ENCODE measurements at places on chromosomes 12 and 14.

- peak; percentile 18 for DNase-seq
These were observed 382.3 kb downstream of the PCNX1 start for GRCh38 chr14:71289536-71289935.

DNA sequence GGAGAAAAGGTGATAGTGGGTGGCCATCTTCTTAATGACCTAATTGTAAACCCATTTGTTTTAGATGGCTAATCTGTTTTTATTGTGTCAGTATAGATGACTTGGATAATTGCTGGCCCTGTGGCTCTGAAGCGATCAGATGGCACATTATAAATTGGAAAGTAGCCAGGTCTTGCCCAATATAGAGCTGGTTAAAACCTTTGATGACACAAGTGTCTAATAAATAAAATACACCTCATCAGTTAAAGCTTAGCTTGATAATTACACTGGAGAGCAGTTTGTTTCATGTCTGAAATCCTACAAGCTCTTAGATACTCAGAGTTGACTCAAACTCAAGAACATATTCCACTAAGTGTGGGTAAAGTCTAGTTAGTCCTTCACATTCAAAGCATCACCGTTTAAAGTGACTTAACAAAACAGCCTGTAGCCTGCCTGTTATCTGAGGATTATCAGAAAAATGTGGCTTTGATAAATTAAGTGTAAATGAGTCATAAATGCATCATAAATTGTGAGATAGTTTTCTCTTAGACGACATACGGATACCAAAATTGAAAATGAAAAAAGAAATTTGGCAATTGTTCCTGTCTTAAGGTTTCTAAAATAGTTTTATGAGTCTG lies 280.9 kb downstream of the LRIG3 start:
- DNase-seq: no peak

DNA sequence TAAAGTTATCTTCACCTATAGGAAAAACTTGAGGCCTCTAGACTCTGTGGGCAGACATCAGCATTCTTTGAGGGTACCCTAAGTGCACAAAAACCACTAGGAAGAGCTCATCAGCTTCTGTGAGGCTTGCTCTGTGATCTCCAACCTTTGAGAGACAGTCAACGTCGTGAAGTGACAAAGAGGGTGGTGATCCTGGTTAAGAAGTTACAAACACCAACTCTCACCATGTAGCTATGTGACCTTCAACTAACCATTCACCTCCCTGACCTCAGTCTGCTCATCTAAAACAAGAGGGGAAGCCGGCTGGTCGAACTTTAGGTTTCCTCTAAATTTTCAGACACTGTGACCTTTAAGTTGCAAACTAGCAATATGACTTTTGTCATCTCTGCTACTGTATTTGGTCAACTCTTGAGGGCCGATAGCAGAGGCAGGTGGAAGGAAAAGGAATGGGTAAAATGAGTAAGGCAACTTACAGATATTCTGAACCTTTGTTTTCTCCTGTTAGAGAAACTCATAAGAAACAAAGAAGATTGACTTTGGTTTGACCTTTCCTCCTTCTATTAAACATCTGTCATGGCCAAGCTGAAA lies 103.2 kb upstream of the PARP11 start:
- DNase-seq: peak; percentile 51

GRCh38 chr12:123390498-123391426 lies 6.8 kb downstream of the KMT5A start:
- no peak for DNase-seq

DNA sequence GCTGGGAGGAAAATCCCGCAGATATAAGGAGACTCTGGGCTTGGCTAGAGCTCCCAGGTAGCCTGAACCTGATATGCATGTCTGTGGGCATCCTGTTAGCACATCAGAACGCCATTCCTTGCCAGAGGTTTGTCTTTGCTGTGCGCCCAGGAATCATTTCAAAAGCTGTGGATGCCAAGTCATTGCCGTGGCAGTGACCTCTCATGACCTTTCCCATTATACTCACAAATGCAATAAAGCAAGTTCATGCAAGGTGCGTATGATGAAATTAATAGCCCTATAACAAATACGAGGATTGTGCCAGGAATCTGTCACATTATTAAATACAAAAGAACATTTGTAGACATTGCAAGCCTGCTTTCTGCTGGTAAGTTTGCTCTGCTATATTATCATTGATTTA lies 229.1 kb upstream of the PELI2 start:
- no peak for DNase-seq

GRCh38 chr12:82299319-82300025 lies 58.7 kb downstream of the CCDC59 start:
- no peak for DNase-seq

- DNase-seq: no peak
These were observed 6.4 kb downstream of the NFYB start for GRCh38 chr12:104131609-104132008.

DNA sequence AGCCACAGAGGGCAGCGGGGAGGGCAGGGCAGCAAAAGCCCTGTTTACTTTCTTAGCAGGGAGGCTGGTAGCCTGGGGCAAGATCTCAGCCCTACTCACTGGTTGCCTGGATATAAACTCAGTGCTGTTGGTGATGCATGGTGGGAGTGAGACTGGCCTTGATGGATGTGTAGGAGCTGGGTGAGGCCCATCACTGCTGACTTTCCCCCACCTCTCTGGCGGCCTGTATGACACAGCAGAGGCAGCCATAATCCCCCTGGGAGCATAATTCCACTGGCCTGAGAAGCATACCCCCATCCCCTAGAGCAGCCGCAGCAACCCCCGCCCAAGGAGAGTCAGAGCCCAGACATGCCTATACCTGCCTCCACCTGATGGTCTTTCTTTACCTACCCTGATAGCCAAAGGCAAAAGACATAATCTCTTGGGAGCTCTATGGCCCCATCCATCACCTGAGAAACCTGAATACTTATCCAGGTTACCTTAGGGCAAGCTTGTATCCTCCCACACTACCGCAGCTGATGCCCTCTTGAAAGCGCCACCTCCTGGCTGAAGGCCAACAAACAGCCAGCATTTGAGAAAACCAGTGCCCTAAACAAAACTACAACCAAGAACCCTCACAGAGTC lies 59.3 kb downstream of the DNAI7 start:
- DNase-seq: peak; percentile 53

DNA sequence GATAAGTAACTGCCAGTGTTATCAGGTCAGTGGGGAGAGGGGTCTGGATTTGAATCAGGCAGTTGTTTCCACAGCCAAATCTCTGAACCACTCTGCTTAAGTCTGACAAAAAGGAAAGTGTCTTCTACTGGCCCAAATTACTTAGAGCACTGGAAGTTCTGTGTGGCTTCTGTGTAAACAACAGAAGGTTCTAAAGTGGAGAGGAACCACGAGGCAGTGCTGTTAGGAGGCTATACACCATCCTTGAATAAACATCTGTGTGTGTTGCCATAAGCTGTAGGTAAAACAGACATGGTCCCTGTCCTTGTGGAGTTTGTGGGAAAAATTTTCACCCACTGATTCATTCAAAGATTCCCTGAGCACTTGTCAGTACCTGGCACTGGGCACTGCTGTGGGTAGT lies 50.0 kb downstream of the GALNT4 start:
- DNase-seq: no peak

GRCh38 chr12:52555577-52555976 lies 2.6 kb upstream of the KRT71 start:
- no peak for DNase-seq

DNA sequence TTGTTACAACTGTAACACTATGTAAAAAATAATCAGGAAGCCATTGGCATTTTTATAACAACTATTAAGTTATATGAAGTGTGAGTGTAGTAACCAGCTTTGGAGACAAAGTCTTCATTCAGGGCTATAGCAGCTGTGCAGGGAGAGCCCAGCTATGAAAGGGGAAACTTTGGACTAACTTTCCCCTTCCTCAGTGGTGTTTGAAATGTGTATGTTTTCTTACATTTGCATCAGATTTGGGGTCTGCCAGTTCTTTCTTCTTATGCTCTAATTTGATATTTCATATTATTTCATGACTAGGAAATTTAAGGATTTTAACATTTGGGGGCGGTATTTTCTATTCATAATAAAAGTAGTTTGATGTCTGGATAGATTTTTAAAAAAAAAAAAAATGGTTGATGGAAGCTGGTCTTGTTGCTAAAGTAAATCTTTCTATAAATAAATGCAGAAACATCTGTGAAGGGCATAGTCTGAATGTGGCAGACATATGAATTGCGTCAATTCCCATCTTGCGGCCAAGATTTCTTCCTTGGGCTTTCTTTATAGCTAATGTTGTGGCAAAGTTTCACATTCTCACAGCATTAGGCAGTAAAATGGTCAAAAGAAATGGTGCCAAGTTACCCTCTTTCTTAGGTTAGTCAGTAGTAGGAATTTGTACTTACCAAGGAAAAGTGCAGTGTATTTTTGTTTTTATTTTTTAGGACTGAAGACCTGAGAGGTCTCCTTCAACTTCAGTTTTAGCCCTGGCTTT lies 35.6 kb downstream of the RASSF8 start:
- no peak for DNase-seq

- no peak for DNase-seq
These were observed 3.5 kb upstream of the GTF2A1 start for GRCh38 chr14:81224222-81224621.

GRCh38 chr12:26335651-26336050 lies 140.3 kb downstream of the SSPN start:
- DNase-seq: no peak

GRCh38 chr12:108110844-108111243 lies 18.2 kb upstream of the WSCD2 start:
- no peak for DNase-seq

DNA sequence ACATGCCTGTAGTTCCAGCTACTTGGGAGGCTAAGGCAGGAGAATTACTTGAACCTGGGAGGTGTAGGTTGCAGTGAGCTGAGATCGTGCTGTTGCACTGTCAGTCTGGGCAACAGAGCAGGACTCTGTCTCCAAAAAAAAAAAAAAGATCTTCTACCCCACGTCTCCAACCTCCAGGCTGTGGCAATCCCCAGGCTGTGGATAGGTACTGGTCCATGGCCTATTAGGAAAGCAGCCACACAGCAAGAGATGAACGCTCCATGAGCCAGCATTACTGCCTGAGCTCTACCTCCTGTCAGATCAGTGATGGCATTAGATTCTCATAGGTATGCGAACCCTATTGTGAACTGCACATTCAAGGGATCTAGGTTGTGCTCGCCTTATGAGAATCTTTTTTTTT lies 6.1 kb upstream of the PTGES3 start:
- no peak for DNase-seq

DNA sequence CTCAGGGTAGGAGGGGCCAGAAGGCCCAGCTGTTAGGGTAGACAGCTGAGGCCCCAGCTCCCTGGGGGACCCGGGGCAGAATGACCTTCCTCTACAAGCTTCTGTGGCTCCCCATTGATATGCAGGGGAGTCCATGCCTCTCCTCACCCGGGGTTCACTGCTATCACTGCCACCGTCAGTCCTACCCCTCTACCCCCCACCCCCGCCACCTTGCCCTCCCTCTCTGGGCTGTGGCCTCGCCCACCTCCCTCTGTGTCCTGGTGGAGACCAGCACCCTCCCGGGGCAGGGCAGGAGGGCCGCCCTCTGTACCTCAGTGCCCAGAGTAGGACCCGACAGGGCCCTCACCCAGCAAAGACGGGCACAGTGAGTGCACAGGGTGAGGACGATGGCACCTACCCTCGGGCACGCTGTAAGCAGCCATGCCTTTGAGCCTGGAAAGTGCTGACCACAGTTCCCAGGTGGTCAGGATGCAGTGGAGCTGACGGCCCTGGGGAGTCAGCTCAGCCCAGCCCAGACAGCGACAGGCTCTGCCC lies 88.4 kb upstream of the SFSWAP start:
- DNase-seq: no peak

GRCh38 chr14:80850197-80850814 lies 91.2 kb downstream of the CEP128 start:
- no peak for DNase-seq

- DNase-seq: no peak
These were observed 9.6 kb upstream of the EP400 start for GRCh38 chr12:131940141-131940547.

DNA sequence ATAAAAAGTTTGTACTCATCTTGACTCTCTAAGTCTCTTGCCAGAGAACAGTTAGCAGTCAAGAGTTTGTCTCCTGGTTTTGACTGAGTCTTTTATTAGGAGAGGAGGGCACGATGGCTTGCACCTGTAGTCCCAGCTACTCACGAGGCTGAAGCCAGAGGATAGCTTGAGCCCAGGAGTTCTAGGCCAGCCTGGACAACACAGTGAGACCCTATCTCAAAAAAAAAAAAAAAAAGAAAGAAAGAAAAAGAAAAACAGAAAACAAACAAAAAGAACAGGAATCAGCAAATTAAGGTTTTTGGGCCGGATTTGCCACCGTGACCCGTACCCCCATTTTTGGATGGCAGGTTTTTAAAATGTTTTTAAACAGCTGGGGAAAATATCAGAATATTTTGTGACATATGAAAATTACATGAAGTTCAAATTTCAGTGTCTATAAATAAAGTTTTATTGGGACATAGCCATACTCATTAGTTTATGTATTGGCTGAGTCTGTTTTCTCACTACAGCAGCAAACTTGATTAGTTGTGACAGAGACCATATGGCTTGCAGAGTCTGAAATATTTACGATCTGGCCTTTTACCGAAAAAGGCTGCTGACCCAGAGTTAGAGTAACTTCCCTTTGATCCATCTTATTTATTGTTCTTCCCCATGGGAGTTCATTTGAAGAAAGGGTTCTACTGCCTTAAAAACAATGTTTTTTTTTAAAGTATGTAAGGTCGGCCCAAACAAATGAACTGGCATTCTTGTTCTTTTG lies 31.2 kb downstream of the VEZT start:
- no peak for DNase-seq

DNA sequence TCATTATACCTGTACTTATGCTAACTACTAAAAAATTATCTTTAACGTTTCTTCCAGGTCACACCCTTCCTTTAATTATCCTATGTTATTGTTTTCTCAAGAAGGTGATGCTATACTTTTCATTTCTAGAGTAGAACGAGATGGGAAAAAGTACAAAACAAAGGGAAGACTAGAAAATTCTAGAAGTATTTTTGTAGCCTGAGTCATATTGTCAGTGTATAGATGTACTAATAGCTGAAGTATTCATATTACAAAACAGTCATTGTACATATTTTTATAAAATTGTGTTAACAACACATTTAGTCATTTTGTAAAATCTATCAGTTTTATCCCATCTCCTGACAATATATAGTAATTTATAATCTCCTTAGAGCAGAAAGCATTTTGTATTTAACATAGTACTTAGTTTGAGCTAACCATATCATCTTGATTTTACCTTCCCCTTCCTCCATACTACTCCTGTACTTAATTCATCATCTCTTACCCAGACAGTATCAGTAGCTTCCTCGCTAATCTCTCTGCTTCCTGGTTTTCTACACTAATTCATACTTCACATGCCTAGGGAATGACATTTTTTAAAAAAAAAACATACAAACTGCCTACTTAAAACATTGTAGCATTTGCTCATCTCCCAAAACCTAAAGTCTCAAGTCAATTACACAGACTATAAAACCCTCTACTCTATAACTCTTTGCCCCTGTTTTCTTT lies 920.9 kb downstream of the RPS29 start:
- no peak for DNase-seq

All from activated CD4-positive, alpha-beta T cell treated with anti-CD3 and anti-CD28 coated beads for 48 hours (primary cell).